ENCODE measurements at places on chromosomes 3 and 15.

GRCh38 chr3:18481946-18482548 lies 56.9 kb upstream of the SATB1 start:
- no peak for DNase-seq

- no peak for DNase-seq
Measured at GRCh38 chr15:96549136-96549535, 218.6 kb downstream of the NR2F2 start.

GRCh38 chr3:127886956-127887231 lies 28.1 kb upstream of the KBTBD12 start:
- no peak for DNase-seq

DNA sequence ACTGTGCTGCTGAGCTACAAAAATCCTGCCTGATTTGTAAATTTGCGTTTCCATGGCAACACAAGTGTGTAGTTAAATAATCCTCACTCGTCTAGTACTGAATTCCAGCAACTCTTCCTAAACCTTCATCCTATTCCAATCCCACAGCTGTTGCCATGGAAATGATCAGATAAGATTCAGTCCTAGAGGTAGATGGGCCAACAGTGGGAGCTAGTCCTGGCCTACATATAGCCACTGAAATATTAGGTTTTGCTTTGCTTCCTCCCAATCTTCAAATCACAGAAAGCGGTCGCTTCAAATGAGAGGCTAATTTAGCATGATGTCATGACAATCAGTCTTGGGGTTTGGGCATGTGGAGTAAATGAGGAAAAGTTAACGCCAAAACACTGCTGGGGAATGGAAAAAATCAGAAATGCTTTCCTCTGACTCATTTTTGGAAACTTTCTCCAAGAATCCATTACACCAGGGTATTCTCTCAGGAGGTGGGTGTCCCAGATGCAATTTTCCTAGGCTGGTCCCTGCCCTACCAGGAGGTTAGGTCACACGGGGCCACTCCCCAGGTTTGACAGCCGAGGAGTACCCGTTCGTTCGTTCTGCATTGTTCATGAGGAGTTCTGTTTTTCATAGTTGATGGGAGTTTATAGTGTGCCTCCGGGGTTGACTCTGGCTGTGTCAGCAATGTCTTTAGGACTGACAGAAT lies 159.2 kb upstream of the SLCO3A1 start:
- peak; percentile 71 for DNase-seq

GRCh38 chr15:55515491-55515890 lies 7.5 kb upstream of the DNAAF4 start:
- DNase-seq, result no peak

DNA sequence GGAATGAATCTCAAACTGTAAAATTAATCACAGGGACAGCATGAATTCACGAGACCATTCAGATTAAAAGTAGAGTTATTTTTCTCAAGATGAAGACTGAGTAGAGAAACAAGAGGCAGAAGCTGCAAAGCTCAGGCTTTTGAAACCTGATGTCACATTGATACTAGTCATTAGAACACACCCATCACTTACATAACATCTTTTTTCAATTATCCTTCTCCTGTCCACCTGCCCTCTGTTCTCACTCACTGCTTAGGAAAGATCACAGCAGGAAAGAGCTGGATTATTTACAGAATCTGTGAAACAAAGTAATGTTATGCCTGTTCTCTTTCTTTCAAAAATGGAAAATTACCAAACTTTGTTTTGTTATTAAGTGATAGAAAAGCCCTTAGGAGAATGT lies 72.0 kb upstream of the CDAN1 start:
- DNase-seq, result no peak

- DNase-seq, result no peak
Measured at GRCh38 chr3:189849262-189849661, 218.1 kb downstream of the TP63 start.

GRCh38 chr3:37628711-37629301 lies 232.9 kb upstream of the CTDSPL start:
- peak; percentile 83 for DNase-seq

- DNase-seq, result no peak
Measured at GRCh38 chr3:123319760-123320159, 118.0 kb downstream of the SEC22A start.

DNA sequence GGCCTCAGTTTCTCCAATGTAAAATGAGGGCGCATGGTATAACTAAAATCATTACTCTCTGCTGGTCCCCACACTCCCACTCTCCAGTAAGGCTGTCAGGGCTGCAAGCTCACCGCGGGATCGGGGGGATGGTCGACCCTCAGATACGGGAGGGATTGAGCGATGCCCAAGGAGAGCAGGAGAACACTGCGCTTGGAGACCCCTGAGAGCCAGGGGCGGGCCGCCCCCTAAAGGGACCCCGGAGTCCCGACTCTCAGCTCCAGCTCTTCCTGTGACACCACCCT lies 713 bp upstream of the PLEKHO2 start:
- no peak for DNase-seq

DNA sequence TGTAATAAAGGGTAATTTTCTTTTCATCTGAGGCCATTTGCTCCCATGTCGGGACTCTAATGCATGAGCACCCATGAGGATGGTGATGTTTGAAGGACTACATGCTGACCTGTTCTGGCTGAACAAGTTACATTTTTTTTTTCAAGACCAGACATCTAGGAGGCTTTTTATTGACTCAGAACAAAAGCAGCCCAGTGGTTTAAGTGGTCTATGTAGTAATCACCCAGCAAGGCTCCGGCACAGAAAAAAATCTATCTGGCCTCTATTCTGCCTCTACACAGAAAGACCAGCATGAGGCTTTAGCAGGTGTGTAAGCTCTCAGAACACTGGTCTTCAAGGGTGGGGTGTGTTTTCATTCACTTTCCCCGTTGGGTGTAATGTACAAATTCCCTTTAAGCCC lies 95.1 kb upstream of the ZBED2 start:
- DNase-seq, result peak; percentile 56

DNA sequence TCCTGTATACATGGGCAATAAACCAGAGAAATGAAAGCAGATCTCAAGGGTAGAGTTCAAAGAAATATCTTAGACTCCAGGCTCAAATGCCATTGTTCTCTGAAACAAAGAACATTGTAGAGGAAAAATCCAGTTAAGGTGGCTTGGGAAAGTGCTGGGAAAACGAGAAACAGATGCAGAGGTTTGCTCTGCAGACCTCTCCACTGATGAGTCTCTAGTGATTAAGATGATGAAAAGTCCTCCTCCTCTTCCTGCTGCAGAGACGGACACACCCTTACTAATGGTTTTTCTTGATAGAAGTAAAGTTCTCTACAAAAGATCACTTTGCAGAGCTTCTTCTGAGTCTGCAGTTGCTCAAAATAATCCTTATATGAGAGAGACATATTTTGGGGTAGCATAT lies 264.7 kb downstream of the GABRG3 start:
- peak; percentile 33 for DNase-seq

GRCh38 chr3:138396752-138397410 lies 37.5 kb upstream of the ESYT3 start:
- DNase-seq, result no peak

DNA sequence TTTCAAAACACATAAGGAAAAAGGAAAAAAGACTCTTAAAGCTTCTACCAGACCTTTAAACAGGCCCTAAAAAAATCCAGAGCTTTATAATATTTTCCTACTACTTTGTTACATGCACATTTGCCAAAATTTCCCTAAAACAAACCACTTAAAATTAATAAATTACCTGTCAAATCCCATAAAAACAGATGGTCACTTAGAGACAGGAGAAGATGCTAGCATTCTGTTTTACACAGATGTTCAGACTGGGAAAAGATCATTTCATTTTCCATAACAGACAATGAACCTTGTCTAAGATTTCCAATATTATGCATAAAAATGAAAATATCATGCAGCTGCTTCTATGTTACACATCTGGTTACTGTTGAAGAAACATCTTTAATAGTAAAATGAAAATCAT lies 66.6 kb downstream of the SUCLG2 start:
- DNase-seq, result no peak

DNA sequence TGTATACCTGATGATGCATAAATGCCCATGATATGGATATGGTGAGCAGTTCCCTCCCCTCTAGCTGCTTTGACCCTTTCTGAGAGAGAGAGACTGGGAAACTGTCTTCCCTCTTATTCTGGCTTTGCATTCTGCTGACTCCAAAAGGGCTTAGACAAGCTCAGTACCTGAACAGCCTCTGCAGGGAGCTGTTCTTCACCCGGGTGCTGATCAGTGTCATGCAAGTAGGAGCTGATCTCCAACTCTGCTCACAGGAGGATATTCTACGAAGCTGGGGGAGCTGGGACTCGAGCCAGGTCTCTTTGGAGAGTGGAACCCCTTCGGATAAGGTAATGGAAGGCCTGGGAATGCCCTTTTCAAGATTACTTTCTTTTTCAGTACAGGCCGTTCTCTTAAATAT lies 237.1 kb downstream of the RYR3 start:
- peak; percentile 22 for DNase-seq

- no peak for DNase-seq
Measured at GRCh38 chr3:187006864-187007630, 76.7 kb downstream of the ST6GAL1 start.

DNA sequence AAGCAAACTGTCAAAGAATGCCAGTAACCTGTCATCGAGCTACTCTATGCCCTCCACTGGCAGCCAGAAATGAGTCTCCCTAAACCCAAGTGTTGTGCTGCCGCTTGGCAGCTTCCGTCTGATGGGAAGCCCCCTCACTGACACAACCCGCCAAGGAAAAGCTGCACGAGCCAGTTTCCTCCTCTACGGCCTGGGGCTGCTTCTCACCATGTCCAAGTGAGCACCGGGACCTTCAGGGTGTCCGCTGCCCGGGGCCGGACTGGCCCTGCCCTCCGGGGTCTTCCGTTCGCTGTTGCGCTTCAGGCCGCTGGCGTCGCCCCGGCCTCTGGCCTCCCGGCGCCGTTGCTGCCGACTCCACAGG lies 490 bp downstream of the TOMM70 start:
- no peak for DNase-seq

- DNase-seq, result no peak
Measured at GRCh38 chr3:127964816-127965215, 49.8 kb downstream of the KBTBD12 start.

- no peak for DNase-seq
Measured at GRCh38 chr15:64500695-64501395, 40.5 kb downstream of the ZNF609 start.

Measured in fibroblast of skin of right quadriceps (primary cell).